ENCODE measurements at places on chromosomes 1 and 21.

GRCh38 chr1:10033359-10033845 lies 644 bp downstream of the UBE4B start:
- DNase-seq = no peak
- H3K27ac ChIP-seq = peak overlapping the region; percentile 99
- peak overlapping the region; percentile 96 for H3K4me3 ChIP-seq
- H3K36me3 ChIP-seq = no peaks in the 10 kb centered on the region
- no peaks in the 10 kb centered on the region for H3K27me3 ChIP-seq

DNA sequence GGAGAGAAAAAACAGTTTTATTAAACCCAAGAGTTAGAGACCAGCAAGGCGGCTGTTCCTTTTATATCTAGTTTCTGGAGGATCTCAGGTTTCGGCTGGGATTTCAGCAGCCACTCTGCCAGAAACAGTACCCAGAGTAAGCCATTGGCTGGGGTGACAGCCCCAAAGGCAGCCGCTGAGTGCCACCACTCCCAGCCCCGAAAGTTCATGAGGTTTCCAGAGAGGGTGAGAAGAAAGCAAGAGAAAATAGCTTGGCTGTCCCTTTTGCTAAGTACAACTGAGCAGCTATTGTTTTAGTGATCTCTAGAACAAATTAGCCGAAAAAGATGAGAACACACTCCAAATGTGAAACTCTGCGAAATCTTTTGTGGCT lies 1.2 kb downstream of the SH3BGR start:
- H3K27me3 ChIP-seq = no peaks in the 10 kb centered on the region
- no peak for DNase-seq
- no peak overlapping the region for H3K27ac ChIP-seq
- no peak overlapping the region for H3K4me3 ChIP-seq
- H3K36me3 ChIP-seq = no peaks in the 10 kb centered on the region
- no peaks in the 10 kb centered on the region for H3K4me1 ChIP-seq

GRCh38 chr21:30340714-30341573 lies 3.5 kb upstream of the KRTAP27-1 start:
- H3K36me3 ChIP-seq = no peaks in the 10 kb centered on the region
- H3K4me3 ChIP-seq = no peak overlapping the region
- DNase-seq = no peak
- no peaks in the 10 kb centered on the region for H3K27me3 ChIP-seq
- no peaks in the 10 kb centered on the region for H3K4me1 ChIP-seq

GRCh38 chr1:230868736-230869385 lies 540 bp upstream of the C1orf198 start:
- DNase-seq = no peak
- no peaks in the 10 kb centered on the region for H3K36me3 ChIP-seq
- peaks cover 23% of the 10 kb centered on the region for H3K27me3 ChIP-seq
- H3K4me3 ChIP-seq = peak overlapping the region; percentile 92
- H3K4me1 ChIP-seq = peaks cover 8% of the 10 kb centered on the region

DNA sequence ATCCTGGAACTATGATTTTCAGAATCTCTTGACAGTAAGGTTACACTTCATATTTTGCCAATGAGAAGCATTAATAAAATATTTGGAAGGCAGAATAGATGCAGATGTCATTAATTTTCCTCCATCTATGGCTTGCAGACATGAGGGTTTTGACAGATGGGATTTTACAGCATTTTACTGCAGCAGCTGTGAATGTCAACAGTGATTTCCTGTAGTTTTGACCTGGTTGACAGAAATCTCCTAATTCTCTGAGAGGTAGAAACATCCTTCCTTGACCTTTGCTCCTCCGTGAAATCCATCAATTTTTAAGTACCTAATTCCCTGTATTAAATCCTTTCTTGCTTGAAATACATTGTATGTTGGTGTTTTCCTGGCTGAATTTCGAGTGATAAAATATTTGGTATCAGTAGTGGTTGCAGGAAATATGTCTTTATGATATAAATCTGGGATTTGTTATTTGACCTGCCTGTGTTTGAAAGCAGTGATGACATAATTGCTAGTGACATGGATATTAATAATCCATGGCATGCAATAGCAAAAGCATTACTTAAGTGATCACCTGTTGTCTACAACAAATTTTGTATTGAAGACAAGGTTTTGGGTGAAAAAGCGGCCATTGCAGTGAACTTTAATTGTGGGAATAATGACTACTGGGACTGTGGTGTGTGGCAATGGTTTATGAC lies 73.9 kb downstream of the HLX start:
- no peak overlapping the region for H3K27ac ChIP-seq
- H3K27me3 ChIP-seq = no peaks in the 10 kb centered on the region
- peaks cover 4% of the 10 kb centered on the region for H3K36me3 ChIP-seq
- no peak overlapping the region for H3K4me3 ChIP-seq

GRCh38 chr1:159015440-159015909 lies 5.8 kb downstream of the IFI16 start:
- DNase-seq = peak; percentile 80
- H3K36me3 ChIP-seq = peaks cover 53% of the 10 kb centered on the region
- no peaks in the 10 kb centered on the region for H3K27me3 ChIP-seq
- peak overlapping the region; percentile 97 for H3K27ac ChIP-seq
- peak overlapping the region; percentile 83 for H3K4me3 ChIP-seq
- H3K4me1 ChIP-seq = peaks cover 57% of the 10 kb centered on the region

- no peak for DNase-seq
- H3K36me3 ChIP-seq = peaks cover 15% of the 10 kb centered on the region
- peaks cover 97% of the 10 kb centered on the region for H3K4me1 ChIP-seq
- H3K27ac ChIP-seq = peak overlapping the region; percentile 98
These were observed 26.6 kb downstream of the SMAP2 start for GRCh38 chr1:40399984-40400704.

- no peak overlapping the region for H3K4me3 ChIP-seq
- H3K4me1 ChIP-seq = peaks cover 25% of the 10 kb centered on the region
- H3K36me3 ChIP-seq = peaks cover 34% of the 10 kb centered on the region
- H3K27me3 ChIP-seq = no peaks in the 10 kb centered on the region
These were observed 40.3 kb downstream of the XPR1 start for GRCh38 chr1:180672105-180672504.

DNA sequence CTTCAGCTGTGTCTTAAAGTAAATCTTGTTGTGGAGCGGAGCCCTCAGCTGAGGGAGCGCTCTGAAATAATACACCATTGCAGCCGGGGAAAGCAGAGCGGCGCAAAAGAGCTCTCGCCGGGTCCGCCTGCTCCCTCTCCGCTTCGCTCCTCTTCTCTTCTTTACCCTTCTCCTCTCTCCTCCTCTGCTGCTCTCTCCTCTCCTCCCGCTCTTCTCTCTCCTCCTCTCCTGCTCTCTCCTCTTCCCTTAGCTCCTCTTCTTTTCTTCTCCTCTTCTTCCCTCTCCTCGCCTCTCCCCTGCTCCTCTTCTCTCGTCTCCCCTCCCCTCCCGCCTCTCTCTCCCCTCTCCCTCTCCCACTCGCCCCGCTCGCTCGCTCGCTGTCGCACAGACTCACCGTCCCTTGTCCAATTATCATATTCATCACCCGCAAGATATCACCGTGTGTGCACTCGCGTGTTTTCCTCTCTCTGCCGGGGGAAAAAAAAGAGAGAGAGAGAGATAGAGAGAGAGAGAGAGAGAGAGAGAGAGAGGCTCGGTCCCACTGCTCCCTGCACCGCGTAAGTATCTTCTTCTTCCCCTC lies at the start of gene PROX1:
Gene PROX1 (plus strand): TSS at position 47 of the 580 bp plus-strand sequence. CDS start 8,563 bp downstream, outside the sequence.
- H3K36me3 ChIP-seq = peaks cover 35% of the 10 kb centered on the region
- no peak for DNase-seq

GRCh38 chr1:65001231-65001792 lies 35.0 kb upstream of the JAK1 start:
- peak; percentile 69 for DNase-seq
- H3K36me3 ChIP-seq = peaks cover 5% of the 10 kb centered on the region
- peak overlapping the region; percentile 89 for H3K4me3 ChIP-seq
- peaks cover 29% of the 10 kb centered on the region for H3K4me1 ChIP-seq
- peak overlapping the region; percentile 84 for H3K27ac ChIP-seq
- H3K27me3 ChIP-seq = no peaks in the 10 kb centered on the region

DNA sequence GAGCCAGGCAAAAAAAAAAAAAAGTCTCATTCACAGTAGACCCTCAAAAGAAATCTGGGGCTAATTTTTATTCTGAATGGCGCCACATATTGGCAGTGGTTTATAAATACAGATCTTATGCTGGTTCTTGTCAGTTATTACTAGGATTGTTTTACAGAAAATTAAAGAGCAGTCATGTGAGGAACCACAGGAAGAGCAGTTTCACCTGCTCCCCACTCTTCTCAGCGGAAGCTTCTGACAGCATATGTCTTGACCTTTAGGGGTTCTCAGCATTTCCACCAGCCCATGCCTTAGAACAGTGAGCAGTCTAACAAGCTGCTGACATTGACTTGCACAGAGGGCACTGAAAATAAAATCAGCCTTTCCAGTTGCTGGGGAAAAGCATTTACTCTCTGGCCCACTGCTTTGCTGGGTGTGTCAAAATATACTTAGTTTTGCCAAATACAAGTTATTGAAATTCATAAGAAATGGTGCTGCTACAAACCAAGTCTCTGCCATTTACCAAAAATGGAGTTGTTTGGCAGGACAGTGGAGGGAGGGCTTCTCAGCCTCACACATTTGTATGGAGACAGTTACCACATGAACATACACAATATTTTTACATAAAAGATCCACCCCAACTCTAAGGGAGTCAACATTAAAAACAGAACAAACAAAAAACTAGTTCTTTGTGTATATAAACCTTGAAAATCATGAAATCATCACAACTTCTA lies 144.2 kb downstream of the SYT2 start:
- H3K4me1 ChIP-seq = peaks cover 42% of the 10 kb centered on the region
- peaks cover 10% of the 10 kb centered on the region for H3K36me3 ChIP-seq
- no peak overlapping the region for H3K27ac ChIP-seq
- no peak overlapping the region for H3K4me3 ChIP-seq
- H3K27me3 ChIP-seq = no peaks in the 10 kb centered on the region

DNA sequence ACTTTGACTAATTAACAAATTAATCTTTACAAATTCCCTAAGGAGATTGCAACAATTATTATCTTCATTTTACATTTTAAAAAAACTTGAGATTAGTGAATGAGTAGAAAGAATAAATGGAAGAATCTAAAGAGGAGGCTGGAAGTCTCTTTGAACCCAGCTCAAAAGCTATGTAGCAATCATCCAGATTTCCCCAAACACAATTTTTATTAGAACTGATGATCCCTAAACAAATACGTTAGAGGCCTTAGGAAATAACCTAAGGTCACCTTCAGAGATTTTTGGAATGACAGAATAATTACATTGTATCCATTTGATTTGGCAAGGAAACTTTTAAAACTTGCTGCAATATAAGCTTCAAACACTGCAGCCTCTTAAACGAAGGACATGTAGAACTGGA lies 242.4 kb upstream of the LYPLAL1 start:
- H3K4me3 ChIP-seq = no peak overlapping the region
- peaks cover 9% of the 10 kb centered on the region for H3K36me3 ChIP-seq
- no peaks in the 10 kb centered on the region for H3K4me1 ChIP-seq

GRCh38 chr21:45545691-45546531 lies 3.7 kb upstream of the SLC19A1 start:
- no peak overlapping the region for H3K27ac ChIP-seq
- H3K4me1 ChIP-seq = peaks cover 23% of the 10 kb centered on the region
- no peaks in the 10 kb centered on the region for H3K27me3 ChIP-seq
- no peak for DNase-seq

Data from naive B cell (primary cell).